ENCODE measurements at places on chromosomes 2 and 18.

DNA sequence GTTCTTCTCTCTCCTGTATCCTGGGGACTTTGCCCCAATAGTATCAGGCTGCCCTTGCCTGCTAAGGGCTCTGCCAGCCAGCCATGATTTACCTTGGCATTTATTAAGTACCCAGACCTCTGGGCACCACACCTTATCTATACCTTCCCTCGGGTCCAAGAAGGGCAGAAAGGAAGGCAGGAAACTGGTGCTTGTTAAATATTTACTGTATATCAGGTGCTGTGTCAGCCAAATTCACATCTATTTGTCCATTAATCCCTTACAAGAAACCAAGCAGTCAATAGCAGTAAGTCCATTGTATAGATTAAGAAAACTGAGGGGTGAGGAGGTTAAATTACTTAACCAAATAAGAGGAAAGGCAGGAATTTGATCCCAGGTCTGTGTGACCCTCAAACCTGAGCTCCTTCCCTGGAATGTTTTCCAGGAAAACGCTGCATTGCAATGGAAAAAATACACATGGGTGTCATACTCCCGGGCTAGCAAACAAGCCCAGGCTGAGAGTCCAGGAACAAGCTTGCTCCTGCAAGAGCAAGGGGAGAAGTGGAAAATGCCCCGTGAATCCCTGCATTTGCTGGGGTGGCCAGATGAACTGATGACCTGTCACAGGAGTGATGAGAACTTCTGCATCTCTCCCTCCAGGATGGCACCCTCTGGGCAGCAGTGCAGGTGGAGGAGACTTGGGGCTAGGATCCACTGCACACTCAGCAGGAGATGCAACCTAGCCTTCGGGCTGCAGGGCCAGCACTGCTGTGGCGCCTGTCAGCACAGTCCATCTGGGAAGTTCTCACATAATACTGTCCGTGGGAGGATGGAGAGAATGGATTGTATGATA, 30.4 kb downstream of the CIB4 start:
- H3K27ac ChIP-seq, result no peak overlapping the region
- peaks cover 15% of the 10 kb centered on the region for H3K4me1 ChIP-seq
- DNase-seq, result no peak
- no peaks in the 10 kb centered on the region for H3K36me3 ChIP-seq
- no peaks in the 10 kb centered on the region for H3K27me3 ChIP-seq

- DNase-seq, result no peak
- H3K27ac ChIP-seq, result no peak overlapping the region
- no peaks in the 10 kb centered on the region for H3K27me3 ChIP-seq
- H3K4me1 ChIP-seq, result no peaks in the 10 kb centered on the region
- H3K4me3 ChIP-seq, result no peak overlapping the region
Measured at GRCh38 chr18:26802330-26803200, 62.9 kb downstream of the AQP4 start.

DNA sequence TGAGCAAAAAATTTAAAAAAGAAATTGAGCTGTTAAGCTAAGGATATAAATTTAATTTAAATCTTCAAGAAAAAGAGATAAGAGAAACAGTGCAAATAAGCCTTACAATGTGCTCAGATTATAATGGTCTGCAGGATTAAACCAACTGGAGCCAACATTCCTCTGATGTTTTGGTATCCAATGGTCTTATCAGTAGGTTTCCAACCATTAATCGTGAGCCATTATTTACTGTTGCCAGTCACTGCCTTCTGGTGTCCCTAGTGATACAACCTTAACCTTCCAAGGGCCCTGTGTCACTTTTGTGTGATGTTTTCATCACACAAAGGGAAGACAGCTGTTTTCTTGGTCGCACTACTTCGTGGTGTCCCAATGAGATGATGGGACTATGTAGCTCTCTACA, 134.5 kb upstream of the CTAGE1 start:
- no peak overlapping the region for H3K4me3 ChIP-seq
- no peak overlapping the region for H3K27ac ChIP-seq
- H3K4me1 ChIP-seq, result no peaks in the 10 kb centered on the region
- DNase-seq, result no peak

DNA sequence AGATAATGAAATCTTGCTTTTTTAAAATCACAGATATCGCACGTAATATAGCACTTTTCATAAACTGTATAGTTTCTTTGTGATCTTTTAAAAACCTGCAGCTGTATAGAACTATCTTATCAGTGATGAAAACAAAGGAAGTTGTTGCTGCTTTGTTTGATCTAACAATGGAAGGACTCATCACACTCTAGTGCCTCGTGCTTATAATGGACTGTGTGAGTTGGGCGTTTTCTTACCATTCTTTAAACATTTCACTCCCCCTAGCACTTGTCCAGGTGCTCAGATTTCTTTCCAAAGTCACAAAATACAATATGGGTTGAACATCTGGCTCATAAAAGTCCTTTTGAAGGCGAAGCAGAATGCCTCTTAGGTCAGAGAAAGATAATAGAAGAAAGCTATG, 94.8 kb upstream of the SPATS2L start:
- no peak overlapping the region for H3K27ac ChIP-seq
- no peak overlapping the region for H3K4me3 ChIP-seq
- no peaks in the 10 kb centered on the region for H3K27me3 ChIP-seq
- no peaks in the 10 kb centered on the region for H3K4me1 ChIP-seq
- H3K36me3 ChIP-seq, result no peaks in the 10 kb centered on the region
- no peak for DNase-seq

DNA sequence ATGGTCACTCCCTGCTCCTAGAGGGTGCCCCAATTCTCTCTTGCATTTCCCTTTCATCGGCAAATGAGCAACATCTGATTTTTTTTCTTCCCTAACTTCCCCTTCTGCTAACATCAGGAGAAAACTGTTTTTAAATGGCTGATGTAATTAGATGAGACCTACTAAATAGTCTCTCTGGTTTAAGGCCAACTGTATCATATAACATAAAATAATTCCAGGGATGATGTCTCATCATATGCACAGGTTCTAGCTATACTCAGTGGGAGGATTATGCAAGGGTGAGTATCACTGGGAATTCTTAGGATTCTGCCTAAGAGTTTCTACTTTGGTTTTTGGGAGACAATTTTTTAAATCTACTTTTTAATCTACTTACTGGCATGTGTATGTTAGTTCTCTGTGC, 193.4 kb downstream of the PARD3B start:
- no peak for DNase-seq
- no peaks in the 10 kb centered on the region for H3K36me3 ChIP-seq
- H3K27me3 ChIP-seq, result no peaks in the 10 kb centered on the region

DNA sequence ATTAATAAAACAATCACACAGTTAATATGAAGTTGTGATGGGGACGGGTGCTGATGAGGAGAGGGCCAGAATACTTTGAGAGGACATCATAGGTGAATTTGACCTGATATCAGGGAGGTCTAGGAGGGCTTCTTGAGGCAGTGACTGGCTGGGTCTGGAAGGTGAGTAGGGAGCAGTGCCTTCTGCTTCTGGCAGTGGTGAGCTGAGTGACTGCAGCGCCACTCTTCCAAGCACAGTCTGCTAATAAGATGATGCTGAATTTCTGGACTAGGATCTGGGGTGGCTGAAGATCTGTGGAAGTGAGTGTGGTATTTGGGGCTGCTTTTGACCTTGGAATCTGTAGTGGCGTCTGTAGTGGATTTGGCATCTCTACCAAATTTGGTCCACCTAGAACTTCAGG, 5.5 kb downstream of the DGKD start:
- no peaks in the 10 kb centered on the region for H3K27me3 ChIP-seq
- H3K4me3 ChIP-seq, result no peak overlapping the region
- no peak for DNase-seq
- no peak overlapping the region for H3K27ac ChIP-seq

DNA sequence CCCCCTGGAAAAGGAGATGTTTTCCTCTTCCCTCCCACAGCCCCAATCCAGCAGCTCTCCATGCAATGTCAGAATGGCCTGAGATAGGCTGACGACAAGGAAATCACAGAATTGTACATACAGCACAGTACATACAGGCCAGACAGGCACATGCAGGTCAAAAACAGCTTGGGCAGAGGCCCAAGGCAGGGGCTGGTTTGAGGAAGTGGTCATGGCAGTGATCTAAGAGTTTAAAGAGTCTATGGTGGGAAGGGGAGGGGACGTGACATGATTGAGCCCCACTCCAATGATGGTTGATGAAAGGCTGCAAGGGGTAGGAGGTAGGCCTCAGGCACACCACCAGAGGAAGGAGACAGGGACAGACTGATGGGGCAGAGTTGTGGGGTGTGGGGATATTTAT, 4.3 kb downstream of the DCTN1 start:
- DNase-seq, result no peak
- H3K4me3 ChIP-seq, result no peak overlapping the region
- no peaks in the 10 kb centered on the region for H3K27me3 ChIP-seq
- H3K4me1 ChIP-seq, result peaks cover 21% of the 10 kb centered on the region
- H3K27ac ChIP-seq, result no peak overlapping the region

DNA sequence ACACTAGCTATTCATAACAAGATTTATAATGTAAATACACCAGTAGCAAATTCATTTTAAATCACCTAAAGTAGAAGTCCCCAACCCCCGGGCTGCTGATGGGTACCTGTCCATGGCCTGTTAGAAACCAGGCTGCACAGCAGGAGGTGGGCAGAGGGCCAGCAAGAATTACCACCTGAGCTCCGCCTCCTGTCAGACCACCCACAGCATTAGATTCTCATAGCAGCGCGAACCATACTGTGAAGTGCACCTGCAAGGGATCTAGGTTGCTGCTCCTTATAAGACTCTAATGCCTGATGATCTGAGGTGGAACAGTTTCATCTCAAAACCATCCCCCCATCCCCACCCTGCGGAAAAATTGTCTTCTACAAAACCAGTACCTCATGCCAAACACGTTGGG, 71.3 kb downstream of the KANSL1L start:
- H3K36me3 ChIP-seq, result no peaks in the 10 kb centered on the region
- no peak overlapping the region for H3K4me3 ChIP-seq
- no peaks in the 10 kb centered on the region for H3K27me3 ChIP-seq
- DNase-seq, result no peak

GRCh38 chr2:110842048-110842447, 109.7 kb downstream of the ACOXL start:
- no peak overlapping the region for H3K4me3 ChIP-seq
- no peaks in the 10 kb centered on the region for H3K36me3 ChIP-seq
- peaks cover 16% of the 10 kb centered on the region for H3K4me1 ChIP-seq
- H3K27me3 ChIP-seq, result no peaks in the 10 kb centered on the region
- no peak overlapping the region for H3K27ac ChIP-seq
- no peak for DNase-seq

- H3K4me3 ChIP-seq, result no peak overlapping the region
- no peaks in the 10 kb centered on the region for H3K36me3 ChIP-seq
- H3K4me1 ChIP-seq, result no peaks in the 10 kb centered on the region
Measured at GRCh38 chr2:45018023-45018422, 8.8 kb upstream of the SIX2 start.

DNA sequence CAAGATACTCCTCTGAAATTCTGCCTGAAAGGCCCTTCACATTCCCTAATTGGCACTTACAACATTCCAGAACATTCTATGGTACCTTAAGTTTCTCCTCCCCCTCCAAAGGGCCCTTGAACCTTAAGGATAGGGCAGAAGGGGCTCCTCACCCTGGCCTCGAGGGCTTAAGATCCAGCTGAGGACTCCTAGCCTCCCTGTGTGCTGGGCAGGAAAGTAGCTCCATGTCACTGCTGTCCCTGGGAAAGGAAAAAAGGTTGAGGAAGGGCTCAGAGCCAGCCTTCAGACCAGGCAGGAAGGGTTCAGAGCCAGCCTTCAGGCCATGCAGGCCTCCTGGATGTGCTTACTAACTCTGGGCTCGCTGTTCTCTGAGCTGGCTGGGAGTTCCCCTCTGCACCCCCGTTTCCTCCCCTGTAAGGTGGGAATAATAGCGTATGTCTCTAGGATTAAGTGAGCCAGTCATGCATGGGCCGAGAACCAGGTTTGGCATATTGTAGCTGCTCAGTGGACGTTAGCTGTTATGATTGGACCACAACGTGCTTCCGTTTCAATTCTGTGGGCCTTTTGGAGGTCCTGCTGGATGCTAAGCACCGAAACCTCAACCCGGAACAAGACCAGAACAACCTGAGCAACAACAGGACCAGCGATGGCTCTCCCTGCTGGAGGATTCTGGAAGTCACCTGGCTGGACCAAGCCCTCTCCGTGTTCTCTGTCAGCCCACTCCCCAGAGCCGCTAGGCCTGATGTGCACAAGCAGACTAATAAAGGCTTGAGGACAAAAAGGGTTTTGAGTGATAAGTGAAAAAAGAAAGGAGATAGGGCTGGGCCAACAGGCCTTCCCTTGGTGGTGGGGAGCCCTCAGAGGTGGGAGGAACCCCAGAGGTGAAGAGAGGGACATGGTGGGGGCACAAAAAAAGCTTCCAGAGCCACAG, 1.0 kb upstream of the B3GNT7 start:
- H3K27me3 ChIP-seq, result peaks cover 14% of the 10 kb centered on the region
- no peak overlapping the region for H3K4me3 ChIP-seq
- no peaks in the 10 kb centered on the region for H3K36me3 ChIP-seq
- no peak for DNase-seq

GRCh38 chr18:6653880-6654279, 75.6 kb upstream of the ARHGAP28 start:
- no peaks in the 10 kb centered on the region for H3K36me3 ChIP-seq
- no peak overlapping the region for H3K4me3 ChIP-seq
- H3K4me1 ChIP-seq, result no peaks in the 10 kb centered on the region
- H3K27ac ChIP-seq, result no peak overlapping the region

- H3K27me3 ChIP-seq, result no peaks in the 10 kb centered on the region
- H3K4me3 ChIP-seq, result no peak overlapping the region
- H3K4me1 ChIP-seq, result peaks cover 15% of the 10 kb centered on the region
- no peak overlapping the region for H3K27ac ChIP-seq
- DNase-seq, result no peak
Measured at GRCh38 chr2:201363857-201364560, 6.9 kb upstream of the FLACC1 start.

- no peaks in the 10 kb centered on the region for H3K4me1 ChIP-seq
- no peak for DNase-seq
- no peak overlapping the region for H3K4me3 ChIP-seq
- no peak overlapping the region for H3K27ac ChIP-seq
- H3K27me3 ChIP-seq, result peaks cover 3% of the 10 kb centered on the region
Measured at GRCh38 chr2:240655931-240656886, 26.5 kb downstream of the AQP12B start.
